ENCODE measurements at places on chromosomes 11 and 22.

DNA sequence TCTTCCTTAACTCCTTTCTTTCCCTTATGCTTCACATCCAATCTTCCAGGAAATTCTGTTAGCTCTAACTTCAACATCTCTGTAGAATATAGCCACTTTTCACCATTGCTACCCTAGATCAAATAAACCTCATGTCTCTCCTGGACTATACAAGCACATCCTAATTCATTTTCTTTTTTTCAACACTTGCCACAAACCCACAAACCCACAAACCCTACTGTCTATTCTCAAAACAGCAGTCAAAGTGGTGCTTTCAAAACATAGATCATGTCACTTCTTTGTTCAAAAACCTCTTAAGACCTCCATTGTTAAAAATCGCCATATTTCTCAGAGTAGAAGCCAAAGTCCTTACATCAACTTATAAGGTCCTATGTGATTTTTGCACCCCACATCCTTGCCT lies 94.3 kb downstream of the PIWIL4 start:
- DNase-seq: no peak

GRCh38 chr11:27861706-27862430 lies 161.6 kb upstream of the BDNF start:
- peak; percentile 83 for DNase-seq

DNA sequence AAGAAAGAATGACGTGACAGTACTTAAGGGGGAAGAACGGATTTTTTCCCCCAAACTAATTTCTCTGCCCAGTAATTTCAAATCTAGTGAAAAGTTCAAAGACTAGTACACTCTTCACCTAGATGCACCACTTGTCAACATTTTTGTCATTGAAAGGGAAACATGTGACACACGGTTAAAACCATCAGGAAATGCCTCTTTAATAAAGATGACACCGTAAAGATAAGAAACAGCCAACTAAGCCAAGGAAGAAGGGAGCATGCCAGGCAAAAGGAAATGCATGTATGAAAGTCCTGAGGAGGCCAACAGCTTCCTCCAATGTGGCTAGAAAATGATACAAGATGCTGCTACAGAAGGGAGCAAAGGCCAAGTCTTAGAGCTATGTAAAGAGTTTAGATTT lies 49.4 kb downstream of the RSF1 start:
- DNase-seq: no peak

GRCh38 chr11:35619855-35620640 lies 1.8 kb downstream of the FJX1 start:
- peak; percentile 49 for DNase-seq

DNA sequence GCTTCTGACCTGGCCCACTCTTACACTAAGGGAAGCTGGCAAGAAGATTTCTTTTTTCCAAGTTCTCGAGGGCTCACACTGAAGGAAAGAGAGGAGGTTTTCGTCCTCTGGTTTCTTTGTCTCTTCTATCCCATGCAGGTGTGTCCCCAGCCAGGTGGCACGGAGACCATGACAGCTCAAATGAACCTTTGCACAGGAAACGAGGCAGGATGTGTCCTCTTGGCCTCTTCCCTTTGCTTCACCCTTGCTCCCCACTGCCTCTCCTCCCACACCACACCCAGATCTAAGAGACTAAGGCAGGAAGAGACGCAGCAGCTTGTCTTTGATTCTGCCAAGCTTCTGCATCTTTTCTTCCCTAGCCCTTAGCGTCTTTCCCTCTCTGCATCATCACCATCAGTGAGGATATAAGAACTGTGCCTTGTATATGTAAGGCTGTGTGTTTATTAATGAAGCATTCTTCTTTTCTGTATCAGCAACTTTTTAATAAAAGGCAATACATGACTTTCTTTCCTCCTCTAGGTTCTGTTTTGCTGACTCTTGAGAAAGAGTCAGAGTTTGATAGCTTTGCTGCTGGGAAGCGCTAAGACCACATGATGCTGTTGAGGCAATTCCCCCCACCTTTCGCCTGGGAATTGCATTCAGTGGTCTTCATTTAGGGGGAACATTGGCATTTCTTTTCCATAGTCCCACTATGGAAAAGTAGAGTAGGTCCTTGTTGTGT lies 56.0 kb upstream of the PARVA start:
- DNase-seq: no peak

GRCh38 chr11:26916805-26917204 lies 77.1 kb upstream of the FIBIN start:
- no peak for DNase-seq

- no peak for DNase-seq
Observed at GRCh38 chr11:114799476-114799875, 121.1 kb downstream of the NXPE2 start.

DNA sequence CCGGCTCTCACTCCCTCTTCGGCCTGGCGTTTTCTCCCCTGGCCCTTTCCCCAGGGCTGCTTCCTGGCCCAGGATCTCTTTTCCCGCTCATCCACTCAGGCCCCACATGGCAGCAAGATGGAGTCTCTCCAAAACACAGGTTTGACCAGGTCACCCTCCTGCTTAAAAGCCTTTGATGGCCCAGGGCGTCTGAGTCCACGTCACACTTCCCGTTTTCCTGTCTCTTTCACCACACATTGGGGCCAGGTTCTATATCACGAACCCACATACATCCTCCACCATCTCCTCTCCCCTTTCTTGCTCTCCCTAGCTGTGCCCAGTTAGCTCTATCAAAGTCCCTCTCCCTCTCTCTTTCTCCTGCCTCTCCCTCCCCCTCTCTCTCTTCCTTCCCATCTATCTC lies 7.8 kb upstream of the LRRC32 start:
- DNase-seq: no peak

GRCh38 chr11:119584193-119585042 lies 144.6 kb downstream of the NECTIN1 start:
- peak; percentile 63 for DNase-seq

DNA sequence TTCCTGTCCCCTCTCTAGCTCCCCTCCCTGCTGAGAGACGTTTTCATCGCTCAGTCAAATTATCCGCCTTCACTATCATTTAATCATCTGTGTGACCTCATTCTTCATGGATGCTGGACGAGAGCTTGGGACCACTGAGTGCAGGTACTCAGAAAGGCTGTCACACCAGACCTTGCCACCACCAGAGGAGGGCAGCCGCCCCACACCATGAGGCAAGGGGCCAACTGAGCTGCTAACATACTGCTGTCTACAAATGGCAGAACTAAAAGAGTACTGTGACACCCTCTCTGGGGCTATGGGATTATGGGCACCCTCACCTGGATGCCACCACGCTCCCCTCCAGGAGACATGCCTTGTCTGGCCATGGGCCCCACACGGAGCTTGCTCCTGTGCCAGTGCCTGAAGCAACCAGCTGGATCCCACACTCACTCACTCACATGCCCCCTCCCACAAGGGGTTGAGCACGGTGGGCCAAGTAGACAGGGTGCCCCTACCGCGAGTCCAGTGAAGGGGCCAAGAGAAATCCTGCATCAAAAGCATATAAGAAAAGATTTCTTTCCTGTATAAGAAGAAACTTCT lies 670.0 kb upstream of the CCDC90B start:
- no peak for DNase-seq

GRCh38 chr11:126743628-126744027 lies 256.9 kb downstream of the KIRREL3 start:
- DNase-seq: no peak

- no peak for DNase-seq
Observed at GRCh38 chr22:20926243-20926642, 9.0 kb downstream of the CRKL start.

GRCh38 chr11:65696802-65697552 lies 15.1 kb upstream of the KAT5 start:
- DNase-seq: no peak

Data from brain microvascular endothelial cell (primary cell).